Aorta (tissue), 5 donors: ENCODE measurements at places on chromosomes 4 and X. TPM values are rescaled to one million over a fixed set of nuclear protein-coding genes. Genes with fewer than 3 reads are reported as not detected.

The PLAC8 gene
- total RNA-seq, result 3.5 TPM

The CXCL11 gene
- 0.45 TPM for total RNA-seq

The ARMCX2 gene
- 36.3 TPM for total RNA-seq

The FGFRL1 gene
- 32.9 TPM for total RNA-seq

The MAGEC1 gene
- total RNA-seq, result not detected
